Stimulated activated CD4-positive, alpha-beta T cell treated with anti-CD3 and anti-CD28 coated beads, Interleukin-1b, Interleukin-23, amount 100 ng/mL, for 1 hour (primary cell): ENCODE measurements at places on chromosomes 1 and 21.
A peak's percentile ranks its signal among the peaks of the same experiment; 100 is the strongest.

DNA sequence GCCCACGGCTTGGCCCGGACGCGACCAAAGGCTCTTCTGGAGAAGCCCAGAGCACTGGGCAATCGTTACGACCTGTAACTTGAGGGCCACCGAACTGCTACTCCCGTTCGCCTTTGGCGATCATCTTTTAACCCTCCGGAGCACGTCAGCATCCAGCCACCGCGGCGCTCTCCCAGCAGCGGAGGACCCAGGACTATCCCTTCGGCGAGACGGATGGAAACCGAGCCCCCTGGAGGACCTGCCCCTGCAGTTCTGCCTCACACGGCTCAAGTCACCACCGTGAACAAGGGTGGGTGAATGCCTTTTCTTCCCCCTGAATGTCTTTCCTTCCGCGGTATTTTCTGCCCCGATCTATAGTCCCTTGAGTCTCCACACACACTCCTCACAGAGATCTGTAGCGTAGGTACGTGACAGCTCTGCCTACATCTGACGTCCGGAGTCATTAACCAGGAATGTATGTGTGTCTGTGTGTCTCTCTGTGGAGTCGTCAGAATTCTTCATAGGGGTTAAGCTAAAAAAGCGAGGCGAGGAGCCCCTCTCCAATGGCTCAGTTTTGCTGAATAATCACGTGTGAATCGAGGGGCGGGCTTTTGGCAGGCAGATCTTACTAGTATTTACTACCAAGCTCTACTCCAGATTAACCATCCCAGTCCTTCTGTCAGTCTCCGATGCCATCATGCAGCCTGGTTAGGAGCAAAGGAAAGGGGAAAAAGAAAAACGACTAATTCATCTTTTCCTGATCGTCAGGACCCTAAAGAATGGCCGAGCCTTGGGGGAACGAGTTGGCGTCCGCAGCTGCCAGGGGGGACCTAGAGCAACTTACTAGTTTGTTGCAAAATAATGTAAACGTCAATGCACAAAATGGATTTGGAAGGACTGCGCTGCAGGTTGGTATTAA is at the start of gene CDKN2C:
Gene CDKN2C (plus strand): TSS at position 635 of the 898 bp plus-strand sequence. CDS start 124 bp downstream, at position 759.
- DNase-seq = no peak

GRCh38 chr1:202081992-202082391 is 40.7 kb upstream of the GPR37L1 start:
- DNase-seq = no peak

GRCh38 chr1:171185091-171185490 is at the start of gene FMO2:
FMO2 (plus strand) TSS chr1:171185300; CDS start chr1:171185714, 414 bp downstream.
- no peak for DNase-seq

DNA sequence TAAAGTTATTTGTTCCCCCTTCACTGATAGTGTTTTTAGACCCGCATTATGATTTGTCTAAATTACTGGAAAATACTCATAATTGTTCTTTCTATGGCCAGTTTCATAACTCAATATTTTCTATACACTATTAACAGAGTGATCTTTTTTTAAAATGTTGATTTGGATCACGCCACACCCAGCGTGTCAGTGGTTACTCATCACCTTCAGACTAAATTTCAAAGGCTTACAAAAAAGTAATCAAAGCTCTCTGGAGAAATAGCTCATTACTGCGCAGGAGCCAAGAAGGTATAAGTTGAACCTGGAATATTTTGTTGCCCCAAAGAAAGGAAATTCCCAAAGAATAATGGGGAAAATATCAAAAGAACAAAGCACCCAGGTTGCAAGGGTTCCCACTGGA is 104.9 kb downstream of the EVI5 start:
- no peak for DNase-seq

- peak; percentile 29 for DNase-seq
These were observed 787 bp downstream of the JAK1 start for GRCh38 chr1:64965366-64966157.

DNA sequence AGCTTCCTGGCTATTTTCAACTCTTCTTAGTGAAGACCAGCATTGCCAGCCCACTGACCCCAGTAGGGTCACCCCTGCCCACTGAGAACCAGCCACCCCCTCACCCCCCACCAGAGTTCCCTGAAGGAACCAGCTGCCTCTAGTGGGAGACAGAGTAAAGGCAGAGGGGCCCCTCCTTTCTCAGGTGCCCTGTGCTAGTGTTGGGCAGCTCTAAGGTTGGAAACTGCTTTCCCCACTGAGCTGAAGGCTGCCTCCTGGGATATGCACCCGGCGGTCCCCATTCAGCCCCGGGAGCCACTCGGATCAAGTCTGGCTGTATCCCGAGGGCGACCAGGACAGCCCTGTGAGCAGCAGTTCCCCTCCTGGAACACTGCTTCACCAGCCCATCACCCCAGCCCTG is 111.0 kb downstream of the PGBD5 start:
- no peak for DNase-seq

GRCh38 chr1:9589144-9589718 is 520 bp downstream of the TMEM201 start:
- no peak for DNase-seq

- no peak for DNase-seq
These were observed 79.9 kb downstream of the CLIC4 start for GRCh38 chr1:24825174-24825573.

DNA sequence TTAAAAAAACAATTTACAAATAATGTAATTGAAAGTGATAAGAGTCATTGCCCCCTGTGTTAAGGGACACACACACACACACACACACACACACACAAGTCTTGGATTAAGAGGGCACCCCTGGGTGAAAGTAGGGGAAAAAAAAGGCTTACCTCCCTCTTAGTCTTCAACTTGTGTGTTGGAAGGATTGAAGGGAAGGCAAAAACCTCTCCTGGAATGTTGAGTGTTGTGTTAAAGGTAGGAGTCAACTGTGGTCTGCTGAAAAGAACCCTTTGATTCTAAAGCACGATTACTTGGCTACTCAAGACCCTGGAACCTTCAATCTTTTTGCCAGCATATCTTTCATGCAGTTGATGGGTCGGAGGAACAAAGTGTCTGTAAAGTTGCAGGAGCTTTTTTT is 6.4 kb downstream of the PBX1 start:
- DNase-seq = no peak

- no peak for DNase-seq
These were observed 115.6 kb downstream of the UCHL5 start for GRCh38 chr1:192943522-192943921.

GRCh38 chr1:236914375-236914774 is 89.9 kb downstream of the MT1HL1 start:
- no peak for DNase-seq

- DNase-seq = no peak
These were observed 18.4 kb downstream of the ELAVL4 start for GRCh38 chr1:50126927-50127715.

GRCh38 chr1:184665360-184665759 is 89.3 kb downstream of the EDEM3 start:
- no peak for DNase-seq

DNA sequence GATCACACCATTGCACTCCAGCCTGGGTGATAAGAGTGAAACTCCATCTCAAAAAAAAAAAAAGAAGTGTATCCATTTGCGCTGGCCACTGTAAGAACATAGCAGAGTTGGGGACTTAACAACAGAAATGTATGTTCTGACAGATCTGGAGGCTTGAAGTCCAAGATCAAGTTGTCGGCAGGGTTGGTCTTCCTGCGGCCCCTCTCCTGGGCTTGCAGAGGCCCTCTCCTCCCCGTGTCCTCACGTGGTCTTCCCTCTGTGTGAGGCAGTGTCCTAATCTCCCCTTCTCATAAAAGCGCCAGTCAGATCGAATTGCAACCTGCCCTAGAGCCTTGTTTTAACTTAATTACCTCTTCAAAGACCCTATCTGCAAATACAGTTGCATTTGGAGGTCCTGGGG is 52.6 kb downstream of the MT1HL1 start:
- no peak for DNase-seq

- no peak for DNase-seq
These were observed 133.4 kb upstream of the FGGY start for GRCh38 chr1:59163268-59164092.

DNA sequence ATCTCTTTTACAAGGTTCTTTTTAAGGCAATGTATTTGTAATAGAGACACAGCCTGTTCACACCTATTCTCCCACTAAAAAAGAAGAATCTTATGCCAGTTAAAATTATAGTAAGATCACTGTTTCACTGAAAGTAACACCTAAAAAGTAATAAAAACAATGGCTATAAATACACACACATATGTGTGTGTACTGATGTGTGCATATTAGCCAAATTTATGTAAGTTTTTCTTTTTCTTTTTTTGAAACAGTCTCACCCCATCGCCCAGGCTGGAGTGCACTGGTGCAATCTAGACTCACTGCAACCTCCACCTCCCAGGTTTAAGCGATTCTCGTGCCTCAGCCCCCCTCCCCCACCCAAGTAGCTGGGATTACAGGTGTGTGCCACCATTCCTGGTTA is 56.8 kb upstream of the SLC30A10 start:
- DNase-seq = no peak

GRCh38 chr1:156510709-156511108 is 10.1 kb upstream of the MEF2D start:
- no peak for DNase-seq

- no peak for DNase-seq
These were observed 19.7 kb upstream of the NRDC start for GRCh38 chr1:51898090-51898734.

GRCh38 chr1:111904478-111905218 is 84.8 kb downstream of the KCND3 start:
- DNase-seq = no peak

- no peak for DNase-seq
These were observed 5.2 kb downstream of the SRM start for GRCh38 chr1:11054666-11055065.

- no peak for DNase-seq
These were observed 177.3 kb upstream of the SGIP1 start for GRCh38 chr1:66356605-66357004.

GRCh38 chr1:197469620-197470210 is 201.7 kb downstream of the CRB1 start:
- DNase-seq = no peak

DNA sequence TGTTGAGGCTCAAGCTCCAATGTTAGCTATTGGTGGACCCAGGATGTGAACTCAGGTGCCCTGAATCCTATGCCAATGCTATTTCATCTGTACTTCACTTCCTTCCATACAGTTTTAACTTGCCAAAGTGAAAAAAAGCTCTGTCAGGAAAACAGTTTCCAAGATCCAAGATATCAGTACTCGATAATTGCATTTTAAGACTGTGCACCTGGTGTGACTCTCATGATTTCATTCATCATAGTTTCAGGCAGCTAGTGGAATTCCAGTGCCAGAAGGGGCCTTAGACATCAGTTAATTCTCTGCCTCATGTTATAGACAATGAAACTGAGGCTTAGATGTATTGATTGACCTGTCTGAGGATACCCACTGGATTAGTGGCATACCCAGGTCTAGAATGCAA is 26.5 kb upstream of the LEPR start:
- DNase-seq = no peak

DNA sequence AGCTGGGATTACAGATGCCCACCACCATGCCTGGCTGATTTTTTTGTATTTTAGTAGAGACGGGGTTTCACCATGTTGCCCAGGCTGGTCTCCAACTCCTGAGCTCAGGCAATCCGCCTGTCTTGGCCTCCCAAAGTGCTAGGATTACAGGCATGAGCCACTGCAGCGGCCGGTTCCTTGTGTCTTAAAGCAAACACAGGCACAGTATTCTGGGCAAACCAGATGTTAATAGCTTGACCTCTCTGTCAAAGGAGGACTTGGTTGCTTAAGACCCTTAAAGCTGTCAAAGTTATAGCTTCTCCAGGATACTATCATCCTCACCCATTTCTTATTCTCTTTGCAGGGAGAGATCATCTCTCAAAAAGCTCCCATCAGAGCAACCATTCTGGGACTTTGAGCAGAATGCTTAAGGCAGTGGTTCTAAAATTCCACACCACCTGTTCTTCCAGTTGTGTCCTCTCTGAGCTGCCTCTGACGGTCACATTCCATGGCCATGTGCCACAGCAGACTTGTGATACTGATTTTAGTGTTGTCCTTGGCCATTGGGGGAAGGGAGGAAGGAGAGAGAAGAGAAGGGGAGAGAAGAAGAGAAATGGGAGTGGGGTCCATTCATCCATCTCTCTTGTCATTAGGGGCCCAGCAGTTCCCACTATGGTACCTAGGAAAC is 81.8 kb downstream of the PBX1 start:
- no peak for DNase-seq

DNA sequence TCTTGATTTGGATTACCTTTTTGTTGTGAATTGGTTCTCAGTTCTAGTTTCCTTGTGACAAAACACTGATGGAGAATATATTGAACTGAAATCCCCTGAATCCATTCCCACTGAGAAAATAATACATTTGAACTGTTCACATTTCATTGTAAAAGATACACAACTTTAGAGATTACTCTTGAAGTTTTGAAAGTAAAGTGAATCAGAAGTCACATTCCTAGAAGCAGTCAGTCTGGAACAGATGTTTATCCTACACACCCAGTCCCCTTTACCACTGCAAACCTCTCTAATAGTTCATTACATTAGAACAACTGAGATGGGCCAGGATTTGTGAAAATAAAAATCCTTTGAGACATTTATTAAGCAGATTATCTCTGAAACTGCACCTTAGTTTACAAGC is 3.4 kb downstream of the RERE start:
- DNase-seq = no peak

DNA sequence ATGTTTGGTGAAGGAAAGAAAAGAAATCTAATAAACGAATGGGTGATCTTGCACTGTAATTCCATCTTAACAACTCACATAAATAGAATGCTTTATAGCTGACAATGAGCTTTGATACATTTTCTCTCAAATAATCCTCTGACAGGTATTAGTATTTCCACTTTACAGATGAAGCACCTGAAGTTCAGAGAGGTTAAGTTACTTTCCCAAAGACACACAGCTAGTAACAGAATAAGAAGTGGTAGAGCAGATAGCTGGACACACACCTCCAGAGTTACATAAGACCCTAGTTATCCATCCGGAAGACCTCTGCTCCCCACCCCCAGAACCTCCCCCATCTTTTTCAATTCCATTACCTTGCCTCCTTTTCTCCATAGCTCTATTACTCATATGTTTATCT is 213.3 kb upstream of the ZC3H12A start:
- DNase-seq = no peak

- peak; percentile 7 for DNase-seq
These were observed 26.3 kb upstream of the BCAR3 start for GRCh38 chr1:93707956-93708355.

GRCh38 chr1:63892632-63893395 is 119.0 kb downstream of the ROR1 start:
- DNase-seq = no peak

DNA sequence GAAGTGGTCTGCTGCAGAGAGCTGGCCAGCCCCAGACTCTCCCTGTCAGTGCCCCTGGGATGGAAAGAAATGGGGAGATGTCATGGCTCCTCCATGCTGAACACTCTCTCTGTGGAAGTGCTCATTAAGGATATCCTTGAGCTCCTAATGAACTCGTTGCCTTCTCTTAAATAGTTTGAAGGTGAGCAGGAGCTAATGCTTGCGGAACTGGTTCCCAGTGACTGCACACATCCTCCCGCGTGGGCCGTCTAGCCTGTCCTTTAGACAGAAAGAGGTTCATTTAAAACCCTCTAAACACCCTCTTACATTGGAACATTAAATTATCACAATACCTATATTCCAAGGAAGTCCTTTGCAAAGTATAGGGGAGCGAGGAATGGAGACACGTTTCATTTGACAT is 5.9 kb upstream of the WDR64 start:
- DNase-seq = no peak

GRCh38 chr1:48906164-48906563 is 129.5 kb upstream of the BEND5 start:
- no peak for DNase-seq
